ENCODE measurements at places on chromosomes 3 and 15.

GRCh38 chr3:130925628-130926027 lies 31.7 kb downstream of the ATP2C1 start:
- DNase-seq = no peak

DNA sequence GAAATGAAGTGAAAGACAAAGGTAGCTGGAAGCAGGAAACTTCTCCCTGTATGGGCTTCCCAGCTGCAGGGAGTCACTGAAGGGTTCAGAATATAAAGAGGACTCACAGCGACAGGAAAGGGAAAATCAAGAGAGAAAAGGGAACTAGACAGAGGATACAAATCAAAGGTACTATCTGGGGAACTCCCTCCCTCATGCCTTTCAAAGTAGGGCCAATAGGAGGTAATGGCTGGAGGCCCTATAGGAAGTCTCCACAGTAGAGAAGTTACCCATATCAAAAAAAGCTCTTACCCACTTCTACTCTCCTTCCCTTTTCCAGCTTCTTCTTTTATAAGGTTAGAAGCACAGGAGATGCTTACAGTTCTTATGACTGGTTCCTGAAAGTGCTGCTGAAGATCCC lies 43.5 kb downstream of the FMN1 start:
- DNase-seq = peak; percentile 43

DNA sequence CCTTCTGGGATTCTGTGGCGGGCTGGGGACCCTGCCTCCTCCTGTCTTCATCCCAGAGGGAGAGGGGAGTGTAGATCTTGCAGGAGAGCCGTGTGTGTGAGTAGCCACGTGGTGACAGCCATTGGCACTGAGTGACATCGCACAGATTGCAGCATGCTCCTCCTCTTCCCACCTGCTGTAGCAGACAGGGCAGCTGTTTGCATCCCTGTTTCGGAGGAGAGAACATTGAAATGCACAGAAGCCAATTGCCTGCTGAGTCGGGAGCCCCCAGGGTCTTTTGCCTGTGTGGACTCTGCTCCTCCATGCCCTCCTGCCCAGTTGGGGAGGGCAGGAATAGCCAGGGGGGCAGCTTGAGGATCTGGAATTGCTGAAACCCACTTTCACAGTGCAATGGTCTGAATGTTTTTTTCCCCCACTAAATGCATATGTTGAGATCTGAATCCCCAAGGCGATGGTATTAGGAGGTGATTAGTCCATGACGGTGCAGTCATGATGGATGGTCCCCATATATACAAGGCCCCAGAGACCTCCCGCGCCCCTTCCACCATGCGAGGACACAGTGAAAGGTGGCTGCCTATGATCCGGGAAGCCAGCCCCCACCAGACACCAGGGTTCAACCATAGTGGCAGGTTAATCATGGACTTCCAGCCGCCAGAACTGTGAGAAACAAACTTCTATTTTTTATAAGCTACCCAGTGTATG lies 66.8 kb downstream of the CHRNA7 start:
- no peak for DNase-seq

DNA sequence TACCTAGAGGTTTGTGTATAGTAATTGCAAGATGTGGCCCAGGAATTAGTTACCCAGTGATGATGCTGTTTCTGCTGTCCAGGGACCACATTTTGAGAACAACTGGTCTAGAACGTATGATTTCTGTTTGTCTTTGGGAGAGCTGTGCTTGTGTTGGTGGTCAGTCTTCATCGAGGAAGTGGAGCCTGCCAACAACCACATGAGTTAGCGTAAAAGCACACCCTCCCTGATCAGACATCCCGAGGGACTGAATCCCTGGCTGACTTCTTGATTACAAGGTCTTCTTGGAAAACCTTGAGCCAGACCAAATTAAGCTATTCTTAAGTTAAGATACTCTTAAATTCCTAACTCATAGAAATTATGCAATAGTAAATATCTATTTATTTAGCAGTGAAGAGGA lies 81.7 kb upstream of the ZPLD1 start:
- DNase-seq = no peak

DNA sequence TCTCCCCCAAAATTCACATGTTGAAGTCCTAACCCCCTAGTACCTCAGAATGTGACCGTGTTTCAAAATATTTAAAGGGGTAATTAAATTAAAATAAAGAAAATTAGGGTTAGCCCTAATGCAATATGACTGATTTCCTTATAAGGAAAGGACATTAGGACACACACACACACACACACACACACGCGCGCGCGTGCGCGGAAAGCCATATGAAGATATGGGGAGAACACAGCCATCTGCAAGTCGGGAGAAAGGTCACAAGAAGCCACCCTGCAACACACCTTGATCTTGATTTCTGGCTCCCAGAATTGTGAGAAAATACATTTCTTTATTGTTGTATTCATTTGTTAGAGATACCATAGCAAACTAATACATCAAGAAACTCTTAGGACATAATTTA lies 54.6 kb upstream of the STXBP5L start:
- DNase-seq = no peak

DNA sequence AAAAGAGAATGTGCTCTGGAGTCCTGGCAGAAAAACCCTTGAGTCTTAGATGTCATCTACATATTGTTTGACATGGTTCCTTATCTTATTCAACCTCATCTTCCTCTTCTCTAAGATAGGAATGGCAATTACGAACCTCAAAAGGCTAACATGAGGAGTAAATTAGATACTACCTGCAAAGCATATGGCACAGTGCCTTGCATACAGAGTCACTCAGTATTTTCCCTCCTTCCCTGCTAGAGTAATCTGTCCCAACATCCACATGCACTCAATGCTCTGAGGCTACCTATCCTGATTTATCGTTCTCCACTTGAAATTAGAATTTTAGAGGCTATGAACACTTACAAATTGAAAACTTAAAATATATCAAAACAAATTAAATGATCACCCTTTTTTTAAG lies 386.7 kb downstream of the RSL24D1 start:
- DNase-seq = no peak

DNA sequence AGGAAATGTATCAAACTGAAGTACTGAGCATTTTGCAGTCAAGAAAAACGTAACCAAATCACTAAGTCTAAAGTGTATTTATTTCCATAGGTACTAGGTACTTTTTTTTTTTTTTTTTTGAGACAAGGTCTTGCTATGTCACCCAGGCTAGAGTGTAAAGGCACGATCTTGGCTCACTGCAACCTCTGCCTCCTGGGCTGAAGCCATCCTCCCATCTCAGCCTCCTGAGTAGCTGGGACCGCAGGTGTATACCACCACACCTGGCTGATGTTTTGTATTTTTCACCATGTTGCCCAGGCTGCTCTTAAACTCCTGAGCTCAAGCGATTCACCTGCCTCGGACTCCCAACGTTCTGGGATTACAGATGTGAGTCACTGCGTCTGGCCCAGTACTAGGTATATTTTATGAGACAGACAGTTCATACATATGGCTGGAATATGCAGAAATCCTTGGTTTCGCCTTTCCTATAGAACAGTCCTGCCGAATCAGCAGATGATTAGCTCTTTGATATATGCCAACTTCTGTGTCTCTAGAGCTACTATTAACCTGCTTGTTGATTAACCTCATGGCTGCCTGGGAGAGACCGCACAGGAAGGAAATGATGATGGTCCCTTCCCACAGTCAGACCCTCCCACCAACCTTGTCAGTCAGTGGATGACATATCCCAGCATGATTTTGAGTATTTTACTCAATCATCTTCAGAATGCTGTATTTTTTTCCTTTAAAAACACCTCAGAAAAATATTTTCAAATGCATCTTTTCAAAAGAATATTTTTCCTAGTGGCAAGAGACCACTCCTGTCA lies 32.3 kb downstream of the TMOD3 start:
- DNase-seq = no peak

DNA sequence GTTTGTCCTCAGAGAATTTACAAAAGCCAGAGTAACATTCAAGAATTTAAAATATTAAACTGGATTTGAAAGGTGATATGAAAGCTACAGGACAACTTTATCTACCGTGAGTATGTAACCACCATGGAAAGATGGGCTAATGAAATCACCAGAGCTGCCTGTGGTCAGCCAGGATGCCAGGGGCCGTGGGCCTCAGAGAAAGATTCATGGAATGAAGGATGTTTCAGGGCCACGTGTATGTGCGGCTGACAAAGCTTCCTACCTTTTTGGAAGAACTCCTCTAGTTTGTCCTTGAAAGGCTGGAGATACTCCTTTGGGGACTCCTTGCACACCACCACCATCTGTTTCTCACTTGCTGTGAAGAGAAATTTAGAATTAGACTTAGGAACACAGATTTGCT lies 138.9 kb downstream of the GREM1 start:
- DNase-seq = no peak

DNA sequence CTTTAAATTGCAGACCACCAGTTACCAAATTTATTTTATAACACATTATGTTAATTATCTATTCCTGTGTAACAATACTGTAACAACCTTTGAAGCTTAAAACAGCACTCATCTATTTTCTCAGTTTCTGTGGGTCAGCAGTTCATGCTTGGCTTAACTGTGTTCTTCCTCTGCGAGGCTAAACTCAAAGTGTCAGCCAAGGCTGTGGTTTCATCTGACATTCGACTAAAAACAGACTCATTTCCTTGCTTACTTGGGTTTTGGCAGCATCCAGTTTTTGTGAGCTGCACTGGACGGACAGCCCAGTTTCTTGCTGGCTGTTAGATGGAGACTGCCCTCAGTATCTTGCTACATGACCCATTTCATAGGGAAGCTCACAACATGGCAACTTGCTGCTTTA lies 247.3 kb upstream of the KCNH8 start:
- no peak for DNase-seq

DNA sequence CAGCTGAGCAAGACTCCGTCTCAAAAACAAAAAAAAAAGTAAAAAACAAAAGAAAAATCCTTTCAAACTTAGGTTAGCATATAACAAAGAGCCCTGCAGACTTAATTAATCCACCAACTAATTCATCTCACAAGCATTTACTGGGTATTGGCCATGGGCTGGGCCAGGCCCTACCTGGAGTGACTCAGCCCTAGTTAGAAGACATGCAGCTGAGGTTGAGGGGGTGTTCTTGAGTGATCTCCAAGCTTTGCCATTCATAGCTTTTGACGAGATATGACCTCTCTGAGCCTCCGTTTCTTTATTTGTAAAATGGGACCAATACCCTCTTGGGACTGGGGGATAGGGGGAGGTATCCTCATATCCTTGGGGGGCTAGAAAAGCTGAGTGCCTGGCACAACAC lies 7.8 kb downstream of the FBXL22 start:
- no peak for DNase-seq

- DNase-seq = no peak
Measured at GRCh38 chr15:28004143-28005003, 94.7 kb downstream of the OCA2 start.

- peak; percentile 76 for DNase-seq
Measured at GRCh38 chr3:98770261-98771039, 7.3 kb downstream of the ST3GAL6 start.
